ENCODE measurements at places on chromosomes 5 and 9.

GRCh38 chr5:87210076-87210475 lies 57.6 kb upstream of the RASA1 start:
- no peak for DNase-seq

DNA sequence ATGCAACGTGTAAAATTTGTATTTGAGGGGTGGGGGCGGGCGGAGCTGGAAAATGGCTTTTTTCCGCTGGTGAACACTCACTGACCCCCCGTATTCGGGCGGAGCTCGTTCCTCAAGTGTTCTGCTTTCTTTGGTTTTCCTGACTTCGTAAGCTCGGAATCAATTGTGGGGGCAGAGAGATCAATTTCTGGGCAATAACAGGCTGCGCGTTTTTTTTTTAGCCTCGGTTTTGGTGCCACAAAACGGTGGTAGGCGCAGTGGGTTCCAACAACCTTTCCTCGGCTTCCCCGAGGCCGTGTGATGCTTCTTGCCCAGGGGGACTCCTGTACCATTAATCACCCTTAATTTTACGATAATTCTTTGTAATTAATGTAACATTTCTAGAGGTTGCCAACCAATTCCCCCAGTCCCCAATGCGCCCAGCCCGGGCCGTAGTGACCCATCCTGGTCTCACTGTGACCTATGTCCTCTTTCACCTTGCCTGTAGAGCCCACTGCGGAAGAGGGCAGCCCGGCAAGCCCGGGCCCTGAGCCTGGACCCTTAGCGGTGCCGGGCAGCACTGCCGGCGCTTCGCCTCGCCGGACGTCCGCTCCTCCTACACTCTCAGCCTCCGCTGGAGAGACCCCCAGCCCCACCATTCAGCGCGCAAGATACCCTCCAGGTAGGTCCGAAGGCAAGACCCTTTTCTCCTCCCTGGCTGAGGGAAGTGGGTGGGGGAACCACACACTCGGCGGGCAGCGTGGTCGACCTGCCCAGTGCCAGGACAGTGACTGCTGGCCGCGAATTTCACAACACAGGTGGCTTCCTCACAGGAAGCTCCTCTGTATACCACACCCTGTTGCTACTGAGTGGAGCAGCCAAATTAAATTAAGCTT lies 3.7 kb downstream of the NR4A3 start:
- DNase-seq, result no peak

- DNase-seq, result no peak
These were observed 137.8 kb downstream of the LPAR1 start for GRCh38 chr9:110900456-110900855.

DNA sequence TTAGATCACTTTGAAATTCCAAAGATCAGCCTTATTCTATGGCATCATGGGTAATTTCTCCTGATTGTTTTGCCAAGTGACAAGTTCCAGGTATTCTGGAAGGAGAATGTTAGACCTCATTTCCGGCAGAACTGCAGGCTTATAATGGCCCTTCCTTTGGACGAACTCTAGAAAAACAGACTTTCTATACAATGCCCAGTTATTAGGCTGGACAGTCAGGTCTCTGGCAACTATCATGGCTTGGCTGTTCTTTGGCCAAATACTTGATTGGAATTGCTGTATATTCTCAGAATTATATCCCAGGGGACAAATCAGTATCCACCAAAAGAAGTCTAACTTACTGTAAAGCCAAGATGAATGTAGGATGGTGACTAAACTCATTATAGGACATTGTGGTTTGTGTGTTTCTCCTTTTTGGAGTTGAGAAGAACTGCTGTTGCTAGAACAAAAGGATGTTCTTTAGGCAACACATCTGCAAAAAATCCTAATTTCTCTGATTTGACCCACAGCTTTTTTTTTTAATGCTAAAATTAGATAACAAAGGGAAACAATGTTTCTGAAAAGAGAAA lies 69.0 kb downstream of the ADAMTSL1 start:
- DNase-seq, result no peak

GRCh38 chr9:4987961-4988421 lies 2.9 kb downstream of the JAK2 start:
- peak; percentile 35 for DNase-seq

DNA sequence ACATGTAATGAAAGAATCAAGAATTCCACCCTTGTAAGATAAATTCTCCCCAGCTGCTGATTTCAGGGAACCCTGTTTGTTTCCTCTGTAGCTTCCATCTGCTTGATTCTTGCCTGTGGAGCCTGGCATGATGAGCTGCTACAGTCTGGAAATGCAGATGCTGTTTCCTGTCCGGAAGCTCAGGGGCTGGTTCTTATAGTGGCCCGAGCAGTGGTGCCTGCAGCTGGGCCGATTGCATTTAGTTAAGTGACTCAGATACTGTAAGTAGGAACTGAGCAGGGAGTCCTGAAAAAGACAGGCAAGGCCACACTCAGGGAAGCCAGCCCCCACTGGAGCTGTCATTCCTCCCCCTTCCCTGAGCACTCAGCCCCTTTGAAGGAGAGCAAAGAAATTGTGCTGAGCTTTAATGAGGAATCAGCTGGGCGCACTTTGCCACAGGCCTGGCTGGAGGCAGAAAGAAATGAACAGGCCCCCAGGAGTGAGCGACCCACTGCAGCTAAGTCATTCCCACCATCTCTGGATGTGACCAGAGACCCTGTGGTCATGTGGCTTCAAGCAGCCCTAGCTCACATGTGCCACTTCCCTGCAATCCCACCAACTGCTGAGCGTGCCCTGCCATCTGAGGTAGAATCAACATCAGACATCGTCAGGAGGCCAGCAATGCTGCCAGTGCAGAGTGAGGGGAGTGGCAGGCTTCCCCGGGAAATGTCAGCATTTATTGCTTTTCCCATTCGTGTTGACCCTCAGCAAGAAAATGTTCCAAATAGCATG lies 206.0 kb upstream of the WWC1 start:
- DNase-seq, result no peak

- DNase-seq, result no peak
These were observed 10.8 kb upstream of the MGAT1 start for GRCh38 chr5:180813420-180813819.

DNA sequence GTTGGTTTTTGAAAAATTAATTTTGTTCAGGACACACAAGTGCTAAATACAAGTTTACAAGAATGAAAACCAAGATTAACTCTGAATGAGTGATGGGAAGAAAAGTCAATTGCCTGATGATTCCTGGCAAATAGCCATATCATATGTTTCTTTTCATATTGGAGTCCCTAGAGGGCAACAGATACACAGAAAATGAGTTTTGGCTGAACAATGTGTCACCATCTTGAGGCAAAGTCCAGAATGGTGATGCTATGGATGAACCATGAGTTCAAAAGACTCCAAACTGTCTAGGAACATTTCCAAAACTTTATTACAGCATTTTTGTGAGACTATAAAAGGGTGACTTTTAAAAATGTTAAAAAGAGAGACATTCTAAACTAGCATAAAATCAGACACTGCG lies 382.9 kb downstream of the TMEM161B start:
- DNase-seq, result no peak

DNA sequence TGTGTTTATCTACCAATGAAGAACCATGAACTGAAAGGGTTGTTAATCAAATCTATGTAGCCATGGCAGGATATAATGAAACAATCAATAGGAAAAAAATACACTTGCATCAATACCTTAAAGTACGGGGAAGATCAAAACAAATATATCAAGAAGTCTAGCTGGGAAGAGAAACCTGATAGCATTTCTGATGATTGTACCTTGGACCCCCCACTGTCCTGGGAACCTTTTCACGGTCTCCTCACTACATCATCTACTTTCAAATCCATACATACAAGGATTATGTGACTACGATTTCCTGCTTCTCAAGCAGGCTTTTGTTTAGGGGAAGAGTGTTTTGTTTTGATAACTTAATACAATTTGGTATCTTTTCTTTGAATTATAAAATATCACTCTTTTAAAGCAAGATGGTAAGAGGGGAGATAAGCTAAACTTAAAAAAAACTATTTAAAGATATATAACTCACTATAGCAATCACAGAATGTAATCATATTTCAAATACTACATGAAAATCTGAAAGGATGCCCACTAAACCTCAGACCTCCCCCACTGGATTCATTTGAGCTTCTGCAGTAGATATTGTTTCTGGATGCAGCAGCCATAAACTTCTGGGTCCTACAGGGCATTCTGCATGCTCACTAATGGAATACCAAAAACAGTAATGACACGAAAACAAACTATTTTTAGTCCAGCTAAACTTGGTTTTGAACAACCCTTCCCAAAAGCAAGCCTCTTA lies 8.0 kb downstream of the EBF1 start:
- DNase-seq, result no peak

- DNase-seq, result no peak
These were observed 53.0 kb downstream of the PCDH1 start for GRCh38 chr5:141825241-141825671.

GRCh38 chr5:145887976-145888574 lies 15.3 kb upstream of the GRXCR2 start:
- no peak for DNase-seq

DNA sequence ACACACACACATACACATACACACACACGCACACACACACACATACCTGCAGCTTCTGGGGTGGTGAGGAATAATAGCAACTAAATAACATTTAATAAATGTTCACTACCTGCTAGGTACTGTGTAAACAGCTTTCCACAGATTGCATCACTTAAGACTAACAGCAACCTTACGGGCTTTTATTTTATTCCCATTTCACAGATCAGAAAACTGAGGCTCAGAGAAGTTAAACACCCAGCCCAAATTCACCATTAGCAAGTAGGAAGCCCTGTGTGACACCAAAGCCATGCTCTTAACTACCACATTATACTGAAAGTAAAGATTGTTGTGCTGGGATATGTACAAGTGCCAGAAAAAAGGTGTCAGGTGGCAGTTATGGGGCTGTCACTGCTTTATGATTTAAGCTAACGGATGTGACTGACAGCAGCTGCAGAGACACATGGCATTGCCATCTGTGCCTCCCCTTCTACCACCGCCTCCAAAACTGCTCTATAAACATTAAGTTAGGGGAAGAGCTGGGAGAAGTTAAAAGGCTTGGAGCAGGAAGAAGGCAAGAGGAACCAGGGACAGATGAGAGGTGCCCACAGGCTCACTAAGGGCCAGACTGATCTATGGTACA lies 13.6 kb downstream of the MTMR12 start:
- DNase-seq, result no peak

DNA sequence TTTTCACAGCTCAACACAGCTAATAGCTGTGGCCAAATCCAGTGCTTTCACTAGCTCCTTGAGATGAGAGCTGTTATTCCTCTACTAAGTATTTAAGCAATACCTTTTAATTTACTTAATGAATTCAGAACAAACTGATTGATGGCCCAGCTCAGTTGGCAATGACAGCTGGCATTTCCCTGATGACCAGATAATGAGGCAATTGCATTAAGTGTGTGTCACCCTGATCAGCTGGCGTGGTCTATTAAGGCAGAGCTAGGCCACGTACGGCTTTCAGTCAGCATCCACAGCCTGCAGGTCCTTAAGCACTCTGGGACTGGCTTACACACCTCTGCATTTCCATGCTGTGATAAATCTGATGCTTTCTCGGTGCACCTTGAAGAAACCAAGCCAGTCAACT lies 34.4 kb downstream of the TTLL11 start:
- DNase-seq, result no peak

GRCh38 chr9:77710316-77710715 lies 62.2 kb upstream of the GNA14 start:
- DNase-seq, result no peak

- no peak for DNase-seq
These were observed 264.3 kb upstream of the PANK3 start for GRCh38 chr5:168843277-168844015.

DNA sequence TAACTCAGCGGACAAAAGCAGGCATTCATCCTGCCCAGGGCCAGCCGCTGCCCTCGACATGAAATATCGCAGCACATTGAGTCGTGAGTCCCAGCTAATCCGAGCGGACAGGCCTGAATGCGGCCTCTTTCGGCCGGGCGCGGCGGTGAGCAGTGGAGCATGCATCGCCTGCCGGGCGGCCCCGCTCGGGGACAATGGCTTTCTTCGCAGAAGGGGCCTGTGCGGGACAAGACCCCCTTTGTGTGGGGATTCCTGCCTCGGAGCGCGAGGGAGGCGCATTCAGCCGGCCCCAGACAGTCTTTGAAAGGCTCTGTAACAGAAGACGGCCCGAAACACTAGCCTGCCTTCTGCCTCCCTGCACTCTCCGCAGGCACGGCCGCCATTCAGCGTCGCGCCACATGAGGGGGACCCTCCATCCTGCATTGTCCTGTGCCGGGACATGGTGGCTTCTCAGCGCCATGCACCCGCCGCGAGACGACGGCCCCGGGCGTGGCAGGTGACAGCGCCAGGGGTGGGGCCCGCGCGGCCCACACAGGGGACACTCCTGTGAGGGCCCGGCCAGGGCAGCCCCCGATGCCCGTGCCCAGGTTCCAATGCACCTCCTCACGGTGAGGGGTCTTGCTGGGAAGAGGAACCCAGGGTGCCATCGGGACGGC lies 52.0 kb downstream of the EXD3 start:
- DNase-seq, result no peak

- DNase-seq, result peak; percentile 41
These were observed 52.1 kb downstream of the IL31RA start for GRCh38 chr5:55903121-55903701.

- no peak for DNase-seq
These were observed 26.6 kb downstream of the HABP4 start for GRCh38 chr9:96476591-96476990.

GRCh38 chr9:109433476-109433875 lies 64.6 kb downstream of the PTPN3 start:
- no peak for DNase-seq

- DNase-seq, result no peak
These were observed 11.7 kb downstream of the DOCK2 start for GRCh38 chr5:169648725-169649310.

DNA sequence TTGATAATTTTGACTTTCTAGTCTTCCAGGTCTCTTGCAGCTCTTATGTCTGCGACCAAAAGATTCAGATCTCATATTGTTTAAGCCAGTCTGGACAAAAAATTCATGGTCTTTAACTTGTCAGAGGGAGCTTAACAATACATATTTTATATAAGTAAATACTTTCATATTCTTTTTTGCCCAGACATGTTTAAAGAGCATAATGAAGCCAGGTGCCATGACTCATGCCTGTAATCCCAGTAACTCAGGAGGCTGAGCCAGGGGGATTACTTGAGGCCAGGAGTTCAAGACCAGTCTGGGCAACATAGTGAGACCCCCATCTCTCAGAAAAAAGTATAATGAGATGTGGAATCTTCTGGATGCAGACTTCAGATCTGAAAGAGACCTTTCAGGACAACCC lies 69.8 kb downstream of the JMY start:
- DNase-seq, result no peak

DNA sequence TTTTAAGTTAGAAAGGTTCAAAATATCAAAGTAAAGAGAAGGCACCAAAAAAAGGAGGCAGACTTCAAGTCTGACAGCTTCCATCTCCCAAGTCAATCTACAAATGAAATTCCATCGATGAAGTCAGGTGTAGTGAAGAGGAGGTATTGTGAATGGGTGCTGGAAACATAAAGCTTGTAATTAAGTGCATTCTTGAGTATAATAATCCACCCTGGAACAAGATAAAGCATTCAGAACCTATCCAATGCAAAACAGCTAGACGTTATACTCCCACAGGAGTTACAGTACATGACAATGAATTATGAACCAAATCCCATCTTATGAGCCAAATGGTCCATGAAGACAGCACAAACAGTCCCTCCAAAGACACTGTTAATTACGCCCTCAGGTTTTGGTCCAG lies 22.3 kb downstream of the BNC2 start:
- no peak for DNase-seq

- no peak for DNase-seq
These were observed 140.5 kb downstream of the NPR3 start for GRCh38 chr5:32851559-32852173.

GRCh38 chr5:137573376-137573775 lies 74.2 kb upstream of the SPOCK1 start:
- DNase-seq, result no peak
